ENCODE measurements at places on chromosomes 6 and 20.

DNA sequence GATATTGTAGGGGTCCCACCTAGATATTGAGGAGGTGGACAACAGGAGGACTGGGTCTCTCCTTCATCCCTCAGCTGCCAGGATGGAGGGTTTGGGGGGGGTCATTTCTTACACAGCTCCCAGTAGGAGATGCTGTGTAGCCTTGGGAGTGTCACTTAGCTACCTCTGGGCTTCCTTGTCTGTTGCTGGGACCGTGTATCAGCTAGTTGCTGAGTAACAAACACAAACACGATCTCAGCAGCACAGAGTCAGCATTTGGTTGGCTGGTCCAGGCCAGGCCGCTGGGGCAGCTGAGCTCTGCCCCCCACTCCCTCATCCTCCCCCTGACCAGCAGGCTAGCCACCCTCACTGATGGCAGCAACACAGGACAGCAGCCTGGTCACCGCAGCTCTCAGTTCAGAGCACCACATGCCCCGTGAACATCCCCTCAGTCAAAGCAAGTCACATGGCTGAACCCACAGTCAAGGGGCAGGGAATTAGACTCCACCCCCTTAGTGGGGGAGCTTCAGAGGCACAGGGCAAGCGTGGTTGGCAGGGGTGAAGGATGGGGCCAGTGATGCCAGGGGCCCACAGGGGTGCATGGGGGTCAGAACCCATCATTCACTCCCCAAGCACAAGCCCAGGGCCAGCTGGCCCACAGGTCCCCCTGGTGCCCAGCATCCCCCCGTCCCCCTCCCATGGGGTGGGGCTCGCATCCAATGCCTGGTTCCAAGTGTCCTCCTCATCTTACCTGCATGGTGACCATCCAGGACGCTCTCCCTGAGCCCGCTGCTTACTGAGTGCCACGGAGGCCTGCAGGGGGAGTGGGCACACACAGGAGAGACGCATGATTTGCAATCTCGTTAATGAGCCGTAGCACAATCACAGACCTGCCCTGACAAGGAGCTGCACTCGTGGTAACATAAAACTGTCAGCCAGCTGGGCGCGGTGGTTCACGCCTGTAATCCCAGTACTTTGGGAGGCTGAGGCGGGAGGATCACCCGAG is 112.4 kb downstream of the TAF4 start:
- no peak for DNase-seq

DNA sequence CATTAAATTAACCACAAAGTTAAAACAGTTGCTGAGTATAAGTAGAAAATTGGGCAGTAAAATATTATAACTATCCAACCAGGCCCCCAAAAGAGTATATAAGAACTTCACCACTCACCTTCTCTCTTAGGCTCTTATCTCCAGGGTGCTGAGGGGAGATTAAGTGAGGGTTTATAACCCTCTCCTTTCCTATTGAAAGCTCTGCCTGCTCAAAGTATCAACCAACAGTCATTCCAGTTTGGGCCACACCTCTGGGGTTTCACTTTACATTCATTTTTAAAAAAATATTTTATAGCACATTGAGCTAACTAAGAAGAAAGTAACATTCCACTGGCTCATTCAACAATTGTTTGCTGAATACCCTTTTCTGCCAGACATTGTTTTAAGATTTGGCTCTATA is 22.1 kb downstream of the GSTA4 start:
- DNase-seq: no peak

- no peak for DNase-seq
Observed at GRCh38 chr20:51393571-51393970, 148.9 kb downstream of the NFATC2 start.

DNA sequence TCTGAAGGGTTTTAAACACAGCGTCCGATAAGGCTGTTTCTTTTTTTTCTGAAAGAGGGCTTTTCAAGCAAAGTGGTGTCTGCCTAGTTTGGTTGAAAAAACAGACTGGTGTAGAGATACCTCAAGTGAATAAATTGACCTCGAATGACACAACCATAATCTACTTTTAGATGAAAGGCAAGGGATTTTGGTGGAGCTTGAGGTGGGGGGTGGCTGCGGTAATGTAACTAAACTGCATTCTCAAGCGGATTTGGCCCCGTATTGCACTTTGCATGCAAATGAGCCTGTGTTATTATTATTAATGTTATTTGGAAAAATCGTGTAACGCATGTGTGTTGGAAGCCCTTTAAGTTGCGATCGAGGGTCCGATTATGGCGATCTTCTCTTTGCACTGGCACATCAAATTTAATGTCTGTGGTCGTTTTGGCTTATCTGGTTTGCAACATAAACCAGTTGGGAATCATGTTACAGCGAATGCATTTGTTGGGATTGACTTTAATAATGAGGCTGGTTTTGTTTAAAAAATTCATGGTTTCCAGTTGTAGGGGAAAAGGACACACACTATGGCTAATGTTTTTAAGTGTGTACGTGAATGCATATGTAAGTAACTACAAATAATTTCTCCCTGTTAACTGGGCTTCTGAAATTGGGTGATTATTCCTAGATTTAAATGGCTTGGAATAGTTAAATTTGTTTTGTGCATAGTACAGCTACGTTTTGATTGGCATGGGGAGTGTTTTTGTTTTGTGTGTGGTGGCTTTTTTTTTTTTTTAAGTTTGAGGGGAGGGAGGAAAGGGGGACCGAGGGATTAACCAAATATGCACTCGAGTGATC is 1.0 kb downstream of the JARID2 start:
- no peak for DNase-seq

GRCh38 chr6:153131037-153131981 is at the start of gene RGS17:
Gene RGS17 (minus strand): TSS chr6:153131282. CDS start chr6:153044018, 87,264 bp downstream.
- no peak for DNase-seq

GRCh38 chr6:101015541-101015940 is 134.4 kb upstream of the ASCC3 start:
- DNase-seq: no peak

GRCh38 chr20:61052776-61053442 is 199.2 kb upstream of the CDH4 start:
- no peak for DNase-seq

- DNase-seq: no peak
Observed at GRCh38 chr6:15483060-15483459, 179.8 kb downstream of the DTNBP1 start.

DNA sequence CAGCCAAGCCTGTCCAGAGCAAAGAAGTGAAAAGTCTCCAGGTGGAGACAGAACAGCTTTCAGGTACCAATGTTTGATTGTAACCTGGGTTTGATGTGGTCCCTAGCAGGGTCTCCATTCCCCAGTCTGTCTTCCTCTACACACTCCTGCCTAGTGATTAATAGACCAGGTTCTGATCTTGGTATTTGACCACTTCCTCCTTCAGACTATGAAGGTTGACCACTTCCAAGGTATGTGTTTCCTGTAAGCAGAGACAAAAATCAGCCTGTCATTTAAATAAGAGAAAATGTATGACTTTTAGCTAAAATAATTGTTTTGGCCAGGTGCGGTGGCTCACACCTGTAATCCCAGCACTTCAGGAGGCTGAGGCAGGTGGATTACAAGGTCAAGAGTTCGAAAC is 41.8 kb upstream of the TOP1 start:
- DNase-seq: no peak

DNA sequence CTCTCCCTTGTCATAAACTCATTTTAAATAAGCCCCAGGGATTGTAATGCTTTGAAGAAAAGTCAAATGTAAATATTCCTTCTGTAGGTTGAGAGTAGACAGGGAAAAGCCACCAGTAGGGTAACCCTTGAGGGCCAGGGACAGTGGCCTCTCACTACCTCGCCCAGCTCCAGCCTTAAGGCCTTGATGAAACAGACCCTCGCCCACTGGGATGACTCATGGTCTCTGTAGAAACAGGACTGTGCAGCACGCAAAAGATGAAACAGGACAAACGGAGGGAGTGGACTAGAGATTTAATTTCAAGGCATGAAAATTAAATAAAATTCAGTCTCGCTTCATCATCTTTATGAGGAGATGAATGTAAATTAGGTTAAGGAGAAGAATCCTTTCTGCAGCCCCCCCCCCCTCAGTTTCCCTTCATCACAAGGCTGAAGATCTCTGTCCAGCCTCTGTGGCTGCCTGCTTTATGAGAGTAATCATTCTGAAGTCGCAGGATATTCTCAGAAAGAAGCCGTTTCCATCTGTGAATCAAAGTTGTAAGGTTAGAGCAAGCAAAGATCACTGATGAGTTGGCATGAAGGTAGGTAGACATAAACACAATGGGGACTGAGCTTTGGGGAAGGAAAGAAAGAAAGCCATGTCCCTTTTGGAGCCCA is 60.4 kb downstream of the TMEM200A start:
- no peak for DNase-seq

GRCh38 chr20:1426231-1426849 is 33.5 kb upstream of the FKBP1A start:
- DNase-seq: no peak

DNA sequence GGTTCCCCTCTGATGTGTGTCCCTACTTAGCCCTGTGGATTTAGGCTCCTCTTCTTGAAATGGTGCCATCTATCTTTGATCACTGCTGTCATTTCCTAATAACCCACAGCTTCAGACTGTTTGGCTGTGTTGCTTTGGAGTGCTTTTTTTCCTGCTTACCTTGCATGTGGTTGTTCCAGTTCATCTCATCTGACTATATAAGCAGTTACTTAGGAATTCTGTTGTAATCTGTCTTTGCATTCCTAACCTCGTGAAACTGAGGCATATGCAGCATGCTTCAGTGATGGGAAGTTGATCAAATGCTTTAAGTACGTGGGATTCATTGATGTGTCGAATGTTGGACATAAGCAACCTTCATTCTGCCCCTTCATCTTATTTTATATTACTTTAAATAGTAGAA is 115.8 kb upstream of the FLRT3 start:
- no peak for DNase-seq

DNA sequence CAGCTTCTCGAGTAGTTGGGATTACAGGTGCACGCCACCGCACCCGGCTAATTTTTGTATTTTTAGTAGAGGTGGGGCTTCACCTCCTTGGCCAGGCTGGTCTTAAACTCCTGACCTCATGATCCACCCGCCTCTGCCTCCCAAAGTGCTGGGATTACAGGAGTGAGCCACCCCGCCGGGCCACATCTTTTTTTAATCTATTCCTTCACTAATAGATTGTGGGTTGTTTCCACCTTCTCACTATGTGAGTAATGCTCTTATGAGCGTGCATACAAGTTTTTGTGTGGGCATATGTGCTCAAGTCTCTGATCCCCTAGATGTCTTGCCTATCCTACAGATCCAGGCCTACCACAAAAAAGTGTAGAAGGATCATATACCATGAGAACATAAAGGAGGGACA is 30.7 kb downstream of the CARMIL1 start:
- no peak for DNase-seq

- no peak for DNase-seq
Observed at GRCh38 chr20:61361501-61361900, 109.4 kb downstream of the CDH4 start.

DNA sequence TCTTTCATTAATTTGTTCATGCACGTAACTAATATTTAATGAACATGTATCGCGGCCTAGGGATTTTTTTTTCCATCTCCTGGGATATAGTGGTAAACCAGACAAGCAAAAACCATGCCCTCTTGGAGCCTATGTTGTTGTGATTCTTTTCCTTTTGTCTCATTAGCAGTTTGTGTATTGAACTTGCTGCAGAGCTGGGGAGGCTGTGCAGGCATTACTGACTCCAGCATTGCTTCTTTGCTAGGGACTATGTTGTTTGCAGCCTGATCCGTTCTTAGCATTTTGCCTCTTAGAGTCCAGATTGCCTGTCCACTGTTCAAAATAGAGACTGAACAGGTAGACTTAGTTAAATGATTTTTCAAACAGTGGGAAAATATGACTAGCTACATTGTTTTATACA is 9.7 kb downstream of the SCAF8 start:
- no peak for DNase-seq

DNA sequence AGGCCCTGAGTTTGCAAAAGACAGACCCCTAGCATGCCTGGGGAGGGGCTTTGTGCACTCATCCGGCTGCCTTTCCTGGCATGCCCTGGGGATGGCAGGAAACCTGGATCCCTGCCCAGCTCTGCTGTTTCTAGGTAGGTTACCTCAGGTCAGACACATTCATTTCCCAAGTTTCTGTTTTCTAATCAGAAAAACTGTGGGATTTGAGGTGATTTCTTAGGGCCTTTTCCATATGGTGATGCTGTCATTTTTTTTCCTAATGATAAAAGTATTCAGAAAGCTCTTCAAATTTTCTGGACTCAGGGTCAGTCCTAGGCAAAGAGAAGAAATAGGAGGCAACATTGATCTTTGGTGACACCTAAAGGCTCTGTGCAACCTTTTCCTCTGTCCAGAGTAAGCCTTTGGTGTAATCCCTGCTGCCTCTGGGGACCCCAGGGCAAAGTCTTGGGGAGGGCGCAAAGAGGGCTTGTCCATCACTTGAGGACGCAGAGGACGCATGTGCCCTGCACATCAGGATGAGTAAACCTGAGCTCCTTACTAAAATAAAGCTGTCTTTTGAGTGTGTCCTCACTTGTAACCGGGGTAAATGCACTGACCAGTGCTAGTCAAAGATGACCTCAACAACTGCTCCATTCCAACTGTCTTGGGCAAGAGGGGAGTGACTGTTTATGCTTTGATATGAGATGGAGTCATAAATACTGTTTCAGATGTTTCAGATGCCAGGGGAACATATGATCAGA is 13.5 kb upstream of the TRAM2 start:
- DNase-seq: no peak

GRCh38 chr20:60931696-60932095 is 320.4 kb upstream of the CDH4 start:
- DNase-seq: no peak

DNA sequence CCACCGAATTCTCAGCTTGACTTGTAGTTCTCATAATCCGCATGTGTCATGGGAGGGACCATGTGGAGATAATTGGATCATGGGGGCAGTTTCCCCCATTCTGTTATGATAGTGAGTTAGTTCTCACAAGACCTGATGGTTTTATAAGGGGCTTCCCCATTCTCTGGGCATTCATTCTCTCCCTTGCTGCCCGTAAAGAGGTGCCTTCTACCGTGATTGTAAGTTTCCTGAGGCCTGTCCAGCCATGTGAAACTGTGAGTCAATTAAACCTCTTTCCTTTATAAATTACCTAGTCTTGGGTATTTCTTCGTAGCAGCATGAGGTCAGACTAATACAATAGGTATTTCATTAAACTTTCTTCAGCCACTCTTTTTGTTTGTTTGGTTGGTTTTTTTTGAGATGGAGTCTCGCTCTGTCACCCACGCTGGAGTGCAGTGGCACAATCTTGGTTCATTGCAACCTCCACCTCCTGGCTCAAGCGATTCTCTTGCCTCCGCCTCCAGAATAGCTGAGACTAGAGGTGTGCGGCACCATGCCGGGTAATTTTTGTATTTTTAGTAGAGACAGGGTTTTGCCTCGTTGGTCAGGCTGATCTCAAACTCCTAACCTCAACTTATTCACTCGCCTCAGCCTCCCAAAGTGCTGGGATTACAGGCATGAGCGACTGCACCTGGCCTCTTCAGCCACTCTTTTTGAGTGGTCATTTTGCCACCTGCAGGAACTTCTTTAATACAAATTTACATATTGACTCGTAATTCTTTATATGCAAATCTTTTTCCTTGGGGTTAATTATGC is 36.3 kb downstream of the GSTA2 start:
- DNase-seq: no peak

Measured in stimulated activated CD4-positive, alpha-beta T cell treated with anti-CD3 and anti-CD28 coated beads, Interleukin-15, amount 100 ng/mL, for 48 hours (primary cell).